ENCODE measurements at places on chromosomes 2 and 18.

DNA sequence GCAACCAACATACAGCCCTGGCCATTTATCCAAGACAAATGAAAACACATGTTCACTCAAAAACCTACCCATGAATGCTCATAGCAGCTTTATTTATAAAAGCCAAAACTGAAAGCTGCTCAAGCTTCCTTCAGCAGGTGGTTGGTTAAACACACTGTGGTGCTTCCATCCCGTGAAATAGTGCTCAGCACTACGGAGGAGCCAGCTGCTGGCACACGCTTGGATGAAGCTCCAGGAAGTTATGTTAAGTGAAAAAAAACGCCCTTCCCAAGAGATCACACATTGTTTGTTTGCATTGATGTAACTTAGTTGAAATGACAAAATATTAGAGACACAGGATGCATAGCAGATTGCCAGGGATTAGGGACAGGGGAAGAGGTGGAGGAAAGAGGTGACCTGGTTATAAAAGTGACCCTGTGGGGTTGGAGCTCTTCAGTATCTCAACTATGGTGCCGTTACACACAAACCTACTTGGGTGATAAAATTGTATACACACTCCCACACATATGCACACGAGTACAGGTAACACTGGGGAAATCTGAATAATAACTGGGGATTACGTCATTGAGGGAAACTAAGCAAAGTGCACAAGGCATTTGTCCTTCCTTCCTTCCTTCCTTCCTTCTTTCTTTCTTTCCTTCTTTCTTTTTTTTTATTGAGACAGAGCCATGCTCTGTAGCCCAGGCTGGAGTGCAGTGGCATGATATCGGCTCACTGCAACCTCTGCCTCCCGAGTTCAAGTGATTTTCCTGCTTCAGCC, 6.2 kb upstream of the ALPG start:
- DNase-seq = no peak

DNA sequence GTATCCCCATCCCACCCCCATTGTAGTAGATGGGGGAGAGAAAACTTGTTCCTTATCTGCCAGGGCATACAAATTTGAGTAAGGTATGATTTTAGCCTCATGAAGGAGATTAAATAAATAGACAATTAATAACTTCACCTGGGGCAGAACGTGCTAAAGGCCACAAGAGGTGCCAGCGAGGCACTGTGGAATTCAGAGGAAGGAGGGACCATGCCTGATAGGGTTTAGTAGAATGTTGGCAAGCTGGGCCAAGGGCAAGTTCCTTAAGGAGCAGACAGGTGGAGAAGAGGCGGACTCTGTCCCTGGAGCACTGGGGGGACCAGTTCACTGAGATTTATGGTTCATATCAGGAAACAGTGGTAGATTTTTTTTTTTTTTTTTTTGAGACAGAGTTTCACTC, 22.5 kb downstream of the STAMBP start:
- no peak for DNase-seq

- peak; percentile 62 for DNase-seq
Measured at GRCh38 chr18:8780227-8780626, 74.9 kb downstream of the MTCL1 start.

DNA sequence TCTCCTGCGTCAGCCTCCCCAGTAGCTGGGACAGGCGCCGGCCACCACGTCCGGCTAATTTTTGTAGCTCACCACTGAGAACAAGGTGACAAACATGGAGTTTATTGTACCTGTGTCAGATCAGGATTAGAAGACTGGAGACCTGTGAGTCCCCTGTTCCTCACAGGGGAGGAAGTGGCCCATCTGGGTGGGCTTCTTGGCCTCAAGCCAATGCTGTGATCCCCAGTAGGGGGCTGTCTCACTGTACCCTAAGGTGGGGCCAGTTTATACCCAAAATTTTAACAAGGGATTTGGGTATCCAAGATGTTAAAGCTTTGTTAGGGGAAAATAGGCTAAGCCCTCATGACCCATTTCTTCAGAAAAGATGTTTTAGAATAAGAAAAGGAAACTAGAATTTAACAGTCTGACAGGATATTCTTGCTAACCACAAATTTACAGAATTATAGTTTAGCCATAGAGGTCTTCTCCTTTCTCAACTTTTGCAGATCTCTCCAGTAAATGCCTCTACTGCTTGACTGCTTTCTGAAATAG, 16.3 kb downstream of the PCBP1 start:
- no peak for DNase-seq

DNA sequence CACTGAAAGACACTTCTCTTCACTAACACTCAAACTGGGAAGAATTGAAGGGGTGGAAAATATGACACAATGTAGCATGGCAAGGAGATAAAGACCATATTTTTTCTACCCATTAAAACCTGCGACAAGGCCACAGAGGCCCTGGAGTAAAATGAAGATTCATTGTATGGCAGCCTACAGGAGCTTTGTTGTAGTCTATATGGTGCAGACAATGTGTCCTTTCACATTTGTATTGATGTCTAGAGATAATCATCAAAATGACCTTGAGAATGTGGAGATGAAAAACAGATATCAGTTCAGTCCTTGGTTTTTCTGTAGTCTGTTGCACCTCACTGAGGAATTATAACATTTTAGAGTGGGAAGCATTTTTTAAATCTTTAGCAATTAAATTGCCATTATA, 80.1 kb downstream of the CSRNP3 start:
- DNase-seq = no peak

- DNase-seq = no peak
Measured at GRCh38 chr2:182672466-182673165, 43.4 kb upstream of the DNAJC10 start.

GRCh38 chr2:84687498-84688149, 171.3 kb downstream of the DNAH6 start:
- no peak for DNase-seq

DNA sequence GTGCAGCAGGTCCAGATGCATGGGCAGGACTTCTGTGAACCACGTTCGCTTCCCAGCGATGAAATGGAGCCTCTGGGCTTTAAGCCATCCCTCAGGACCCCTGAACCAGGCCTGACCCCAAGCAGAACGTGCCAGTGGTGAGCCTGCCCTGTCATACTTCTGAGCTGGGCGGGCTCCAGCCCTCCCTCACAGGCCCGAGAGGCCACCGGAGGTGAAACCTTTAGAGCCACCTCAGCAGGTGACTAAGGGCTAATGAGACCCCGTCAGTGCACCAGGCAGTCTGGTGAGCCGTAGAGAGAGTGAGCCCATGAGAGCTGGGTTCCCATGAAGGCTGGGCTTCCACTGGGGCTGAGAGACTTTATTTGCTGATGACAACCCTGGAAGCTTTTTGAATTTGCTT, 8.9 kb upstream of the MAL start:
- DNase-seq = no peak

DNA sequence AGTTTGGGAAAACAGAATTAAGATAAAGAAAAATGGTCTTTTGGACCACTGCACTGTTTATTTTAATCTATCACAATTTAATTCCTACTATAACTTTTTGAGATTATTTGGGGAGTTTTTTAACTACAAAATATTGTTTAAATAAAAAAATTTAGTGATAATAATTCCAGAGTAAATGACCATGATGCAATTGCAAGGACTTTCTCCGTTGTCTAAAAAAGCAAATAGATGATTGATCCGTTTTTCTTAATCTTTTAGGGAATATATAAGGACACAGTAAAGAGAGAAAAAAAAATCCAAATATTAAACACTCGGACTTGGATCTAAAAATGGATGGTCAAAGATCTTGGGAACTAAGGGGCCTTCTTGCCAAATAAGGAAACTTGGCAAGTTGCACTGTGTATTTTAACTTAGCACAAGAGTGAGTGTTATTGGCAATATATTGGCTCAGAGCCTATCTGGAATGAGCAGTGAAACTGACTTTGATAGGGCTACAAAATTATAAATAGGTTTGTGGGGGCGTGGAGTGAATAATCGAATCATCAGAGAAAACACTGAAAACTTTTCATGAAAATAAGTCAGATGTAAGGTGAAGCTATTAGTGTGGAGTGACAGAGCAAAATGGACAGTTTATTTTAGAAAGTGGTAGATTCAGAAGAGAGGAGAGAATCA, 2.0 kb downstream of the MAP3K20 start:
- DNase-seq = peak; percentile 43

GRCh38 chr18:77067291-77068061, 65.1 kb downstream of the MBP start:
- peak; percentile 65 for DNase-seq

DNA sequence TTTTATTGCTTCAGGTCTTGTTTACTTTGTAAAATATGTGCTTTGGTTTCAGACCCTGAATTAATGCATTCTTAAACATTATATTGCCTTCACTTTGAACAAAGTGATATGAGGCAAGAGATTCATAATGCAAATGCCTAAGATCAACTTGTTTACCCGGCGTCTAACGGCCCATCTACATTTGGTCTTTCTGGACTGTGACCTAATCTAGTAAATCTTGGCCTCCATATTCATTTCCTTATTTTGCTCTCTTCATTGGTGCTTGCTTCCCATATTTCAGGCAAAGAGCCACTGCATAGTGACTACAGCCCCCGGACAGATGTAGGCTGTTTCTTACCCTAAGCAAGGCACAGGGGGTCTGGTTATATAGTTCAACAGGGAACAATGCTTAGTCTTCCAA, 53.0 kb upstream of the SLC39A10 start:
- DNase-seq = no peak

DNA sequence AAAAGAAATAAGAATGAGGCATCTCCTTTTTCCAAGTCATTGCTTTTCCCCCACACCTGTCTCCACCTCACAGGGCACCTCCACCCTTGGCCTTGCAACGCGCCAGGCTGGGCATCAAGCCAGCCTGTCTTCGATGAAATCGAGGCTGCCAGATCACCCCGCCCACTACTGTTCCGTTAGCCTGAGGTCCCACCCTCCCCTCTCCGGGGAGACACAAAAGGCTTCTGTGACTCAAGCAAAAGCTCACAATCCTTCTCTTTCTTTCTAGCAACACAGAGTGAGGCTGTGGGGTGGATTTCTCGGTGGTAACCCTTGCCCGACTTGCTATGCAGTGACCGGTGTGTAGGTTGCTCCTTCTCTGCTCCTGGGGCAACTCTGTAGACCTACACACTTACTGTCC, 9.9 kb downstream of the TNP1 start:
- peak; percentile 57 for DNase-seq

DNA sequence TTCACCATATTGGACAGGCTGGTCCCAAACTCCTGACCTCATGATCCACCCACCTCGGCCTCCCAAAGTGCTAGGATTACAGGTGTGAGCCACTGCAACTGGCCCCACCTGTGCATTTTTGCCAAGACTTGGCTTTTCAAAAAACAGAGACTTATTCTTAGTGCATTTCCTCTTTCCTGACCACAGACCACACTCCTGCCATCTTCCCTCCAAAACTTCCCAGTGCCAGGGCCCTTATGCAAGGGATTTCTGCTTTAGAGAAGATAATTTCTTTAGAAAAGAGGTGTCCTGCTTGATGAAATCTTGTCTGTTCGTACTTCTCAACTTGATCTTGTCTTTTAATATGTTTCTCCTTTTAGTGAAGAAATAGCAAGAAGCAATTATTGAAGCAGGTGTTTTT, 98.8 kb upstream of the ZNF516 start:
- no peak for DNase-seq

GRCh38 chr2:121287146-121287798, 2.3 kb upstream of the TFCP2L1 start:
- no peak for DNase-seq

- DNase-seq = no peak
Measured at GRCh38 chr18:79962311-79962710, 2.1 kb upstream of the HSBP1L1 start.

DNA sequence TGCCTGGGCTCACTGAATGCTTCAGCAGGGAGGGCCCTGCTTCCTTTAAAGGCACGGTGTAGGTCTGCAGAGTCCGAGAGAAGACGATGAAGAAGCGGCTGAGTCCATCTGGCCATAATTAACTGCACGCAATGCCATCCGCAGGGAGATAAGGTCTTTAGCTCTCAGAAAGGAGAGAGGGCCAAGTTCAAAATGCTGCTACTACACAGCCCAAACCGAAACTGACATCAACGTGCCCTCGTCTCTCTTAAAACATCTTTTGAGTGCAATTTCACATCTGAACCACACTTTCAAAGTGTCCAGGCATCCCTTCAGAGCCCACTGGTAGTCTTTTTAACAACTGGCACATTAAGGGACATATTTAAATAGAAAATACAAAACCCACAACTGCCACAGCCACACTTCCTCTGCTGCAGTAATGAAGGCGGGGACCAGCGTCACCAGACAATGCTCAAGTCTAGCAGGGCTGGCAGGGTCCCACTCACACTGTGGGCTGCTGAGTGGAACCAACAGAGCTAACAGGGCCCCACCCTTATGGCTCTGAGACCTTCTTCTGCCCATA, 35.8 kb downstream of the ST3GAL5 start:
- DNase-seq = no peak

- DNase-seq = no peak
Measured at GRCh38 chr2:85675427-85675826, 7.4 kb upstream of the SFTPB start.

DNA sequence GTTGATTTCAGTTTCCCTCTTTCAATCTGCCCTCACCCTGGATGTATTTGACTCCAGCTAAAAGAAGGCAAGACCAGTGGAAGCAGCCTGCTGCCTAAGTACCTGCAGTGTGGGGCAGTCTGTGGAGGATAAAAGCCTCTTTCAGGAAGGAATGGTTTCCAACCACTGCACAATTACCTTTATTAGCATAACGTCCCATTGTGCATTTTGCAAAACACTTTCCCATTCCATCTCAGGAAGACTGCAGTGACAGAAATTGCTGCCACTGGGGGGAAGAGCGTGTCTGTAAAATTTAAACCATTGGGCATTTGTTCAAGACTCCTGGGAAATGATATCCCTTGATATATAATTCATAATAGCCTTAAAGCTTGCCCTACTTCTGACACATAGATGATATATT, 26.2 kb downstream of the CYRIA start:
- DNase-seq = no peak

DNA sequence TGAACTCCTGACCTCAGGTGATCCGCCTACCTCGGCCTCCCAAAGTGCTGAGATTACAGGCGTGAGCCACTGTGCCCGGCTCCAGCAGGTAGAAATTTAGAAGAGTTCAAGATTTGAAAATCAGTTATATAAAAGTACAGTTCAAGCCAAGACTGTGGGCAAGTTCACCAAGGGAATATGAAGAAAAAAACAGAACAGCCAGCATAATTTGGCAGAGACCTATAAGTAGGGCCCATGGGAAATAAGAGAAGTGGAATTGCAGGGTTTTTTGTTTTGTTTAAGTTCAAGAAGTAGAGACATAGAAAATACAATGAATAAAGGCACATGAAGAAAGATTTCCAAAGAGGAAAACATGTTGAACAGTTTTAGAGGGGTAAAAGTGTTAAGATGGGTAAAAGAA, 57.9 kb downstream of the BAZ2B start:
- DNase-seq = no peak

GRCh38 chr2:172095146-172095904, 7.4 kb downstream of the DLX2 start:
- DNase-seq = peak; percentile 84

GRCh38 chr2:43220229-43220751, 6.1 kb downstream of the ZFP36L2 start:
- DNase-seq = no peak

- DNase-seq = no peak
Measured at GRCh38 chr2:147345246-147345645, 499.6 kb upstream of the ACVR2A start.
